Muscle of back (tissue), 13 donors: ENCODE measurements at places on chromosomes 2 and 18. TPM values are rescaled to one million over a fixed set of nuclear protein-coding genes. Genes with fewer than 3 reads are reported as not detected.

VWC2L gene
- not detected for polyA plus RNA-seq

WDR54 gene
- polyA plus RNA-seq, result 13.0 TPM

CHRNG gene
- polyA plus RNA-seq, result 56.7 TPM

SLC11A1 gene
- 1.6 TPM for polyA plus RNA-seq

CAVIN2 gene
- polyA plus RNA-seq, result 61.0 TPM

KCNS3 gene
- 8.1 TPM for polyA plus RNA-seq

DNA sequence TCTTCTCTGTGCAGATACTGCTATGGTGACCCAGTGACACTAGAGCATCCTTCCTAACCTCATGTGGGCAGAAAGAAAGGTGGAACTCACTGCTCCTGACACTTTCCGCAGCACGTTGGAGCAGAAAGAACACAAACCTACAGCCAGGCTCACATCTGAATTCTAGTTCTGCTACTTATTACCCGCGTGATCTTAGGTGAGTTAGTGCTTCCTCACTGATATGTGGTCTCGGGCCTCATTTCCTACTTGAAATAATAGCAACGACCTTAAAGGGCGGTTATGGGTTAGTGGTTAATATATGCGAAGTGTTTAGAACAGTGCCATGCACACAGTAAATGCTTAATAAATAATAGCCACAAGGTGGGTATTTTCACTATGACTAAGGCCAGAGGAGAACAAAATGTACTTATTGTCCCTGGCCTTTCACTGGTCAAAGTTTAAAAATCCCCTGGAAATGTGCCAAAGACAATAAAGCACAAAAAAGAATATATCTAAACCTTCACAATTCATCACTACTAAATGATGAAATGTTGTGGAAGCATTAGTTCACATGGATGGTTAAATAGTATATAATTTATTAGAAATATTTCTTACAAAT is 66.6 kb downstream of the MYOM1 start:
- no peak for DNase-seq

DNA sequence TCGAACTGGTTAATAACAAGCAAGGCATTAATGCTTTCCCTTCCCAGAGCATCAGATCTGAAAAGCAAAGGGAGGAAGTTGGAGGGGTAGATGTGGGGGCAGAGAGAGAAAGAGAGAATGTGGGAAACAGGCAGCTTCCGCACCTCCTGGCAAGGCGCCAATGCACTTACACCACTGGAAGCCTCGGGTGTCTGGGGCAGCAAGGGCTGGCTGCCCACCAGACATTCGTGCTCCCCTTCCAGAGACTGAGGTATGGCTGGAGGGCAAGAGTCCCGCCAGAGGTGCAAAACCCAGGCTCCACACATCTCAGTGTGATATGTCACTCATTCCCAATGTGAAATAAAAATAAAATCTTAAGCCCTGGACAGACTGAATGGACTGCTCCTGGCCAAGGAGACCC is 46.4 kb downstream of the TEX51 start:
- DNase-seq, result no peak

DNA sequence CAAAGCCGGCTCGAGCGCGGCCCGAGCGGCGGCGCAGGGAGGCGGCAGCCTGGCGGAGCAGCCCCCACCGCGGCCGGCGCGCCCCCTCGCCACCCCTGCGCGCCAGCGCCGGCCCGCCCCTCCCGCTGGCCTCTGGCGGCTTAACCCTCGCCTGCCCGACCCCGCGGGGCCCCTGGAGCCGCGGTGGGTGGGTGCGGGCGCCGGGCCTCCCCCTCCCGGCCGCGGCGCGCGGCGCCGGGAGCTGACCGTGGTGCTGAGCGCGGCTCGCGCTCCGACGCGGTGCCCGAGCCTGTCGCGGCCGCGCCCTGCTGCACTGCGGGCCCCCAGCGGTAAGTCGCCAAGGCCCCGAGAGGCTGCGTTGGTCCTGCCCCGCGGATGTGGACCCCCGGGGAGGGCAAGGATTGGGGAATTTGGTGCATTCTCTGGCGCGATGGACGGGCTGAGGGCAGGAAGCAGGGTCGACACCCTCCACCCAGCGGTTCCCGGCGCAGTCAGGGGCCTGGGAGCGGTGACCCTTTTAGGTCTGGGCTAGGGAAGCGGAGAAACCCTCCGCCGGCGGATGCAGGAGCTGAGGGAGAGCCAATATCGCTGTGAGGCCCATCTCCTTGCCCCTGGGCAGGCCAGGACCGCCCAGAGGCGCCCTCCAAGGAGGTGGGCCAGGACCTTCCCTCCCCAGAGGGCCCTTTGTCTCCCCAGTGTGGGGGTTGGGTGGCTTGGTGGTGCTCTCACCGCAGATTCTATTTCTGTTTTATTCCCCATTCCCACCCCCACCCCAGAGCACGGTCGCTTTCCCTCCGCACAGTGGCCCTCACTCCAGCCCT is 923 bp downstream of the AMER3 start:
- peak; percentile 64 for DNase-seq

DNA sequence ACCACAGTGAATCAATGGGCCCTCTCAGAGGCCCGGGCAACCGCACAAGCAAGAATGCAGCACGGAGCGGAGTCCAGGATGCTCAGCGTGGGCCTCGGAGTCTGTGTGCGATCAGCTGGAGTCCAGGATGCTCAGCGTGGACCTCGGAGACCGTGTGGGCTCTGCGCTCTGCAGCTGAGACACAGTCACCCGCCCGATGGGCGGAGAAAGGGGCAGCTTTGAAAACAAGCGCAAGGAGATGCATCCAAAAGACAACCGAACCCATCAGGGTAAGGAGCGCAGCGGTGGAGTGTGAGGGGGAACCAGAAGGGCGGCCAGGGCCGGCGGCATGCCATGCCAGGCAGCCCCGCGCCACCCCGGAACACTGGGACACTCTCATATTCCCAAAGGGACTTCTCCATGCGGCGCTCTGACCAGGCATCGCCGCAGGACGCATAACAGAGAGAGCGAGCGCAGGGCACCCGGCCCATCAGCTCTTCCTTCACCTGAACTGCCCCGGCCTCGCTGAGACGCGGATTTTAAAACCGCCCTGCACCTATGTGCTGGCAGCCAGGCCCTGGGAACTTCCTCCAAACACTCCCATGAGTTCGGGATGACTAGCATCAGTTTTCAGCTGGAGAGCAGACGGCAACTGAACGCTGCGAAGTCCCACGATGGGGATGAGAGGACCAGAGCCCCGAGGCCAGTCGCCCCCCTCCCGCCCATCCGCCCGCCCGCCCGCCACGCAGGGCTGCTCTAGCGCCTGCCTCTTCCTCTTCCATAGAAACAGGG is 44.7 kb downstream of the MC5R start:
- DNase-seq, result no peak

GRCh38 chr18:33840212-33840593 is 262.2 kb downstream of the ASXL3 start:
- DNase-seq, result no peak

- DNase-seq, result no peak
Observed at GRCh38 chr2:217539126-217539525, 463.7 kb downstream of the TNS1 start.

- DNase-seq, result peak; percentile 64
Observed at GRCh38 chr2:55232863-55233657, 572 bp downstream of the RPS27A start.

DNA sequence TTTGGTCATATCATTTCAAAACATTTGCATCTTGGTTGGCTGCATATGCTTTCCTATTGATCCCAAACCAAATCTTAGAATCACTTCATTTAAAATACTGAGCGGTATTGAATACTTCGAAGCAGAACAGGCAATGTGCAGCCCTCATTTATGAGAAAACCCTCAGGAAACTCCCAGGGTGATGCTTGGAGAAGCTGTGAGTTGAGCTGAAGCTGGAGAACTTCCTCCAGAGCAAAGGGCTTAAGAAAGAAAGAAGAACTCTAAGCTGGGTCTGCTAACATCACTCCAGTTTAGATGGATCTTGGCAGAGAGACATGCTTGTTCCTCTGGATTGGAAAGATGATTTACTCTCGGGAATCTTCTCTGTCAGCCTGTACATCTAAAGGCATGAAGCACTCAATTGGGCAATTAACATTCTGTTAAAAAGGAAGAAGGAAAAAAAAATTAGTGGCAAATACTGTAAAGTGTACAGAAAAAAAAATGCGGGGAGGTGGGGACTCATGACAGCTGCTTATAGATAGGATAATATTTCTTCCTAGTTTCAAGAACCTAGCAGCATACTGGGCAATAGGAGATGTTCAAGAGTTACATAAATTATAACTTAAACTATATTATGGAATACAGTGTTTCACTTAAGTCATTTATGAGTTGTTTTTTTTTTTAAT is 49.5 kb downstream of the ATIC start:
- DNase-seq, result no peak

- no peak for DNase-seq
Observed at GRCh38 chr2:129653246-129653645, 326.2 kb upstream of the RAB6C start.

- DNase-seq, result no peak
Observed at GRCh38 chr2:127953128-127953718, 67.5 kb upstream of the AMMECR1L start.

- DNase-seq, result peak; percentile 62
Observed at GRCh38 chr2:36468463-36469105, 113.0 kb downstream of the CRIM1 start.

DNA sequence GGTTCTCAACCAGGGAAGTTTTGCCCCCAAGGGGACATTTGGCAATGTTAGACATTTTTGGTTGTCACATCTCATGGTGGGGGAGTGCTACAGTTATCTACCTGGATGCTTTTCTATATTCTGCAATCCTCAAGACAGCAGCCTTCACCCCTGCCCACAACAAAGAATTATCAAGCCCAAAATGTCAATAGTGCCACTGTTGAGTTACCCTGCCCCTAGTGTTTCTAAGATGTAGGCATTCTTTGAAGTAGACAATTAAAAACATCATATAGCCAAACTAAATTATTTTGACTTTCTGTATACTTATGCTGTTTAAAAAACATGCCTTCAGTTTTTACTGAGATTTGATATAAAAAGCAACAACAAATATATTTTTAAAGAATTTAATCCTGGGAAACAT is 48.0 kb downstream of the ABI2 start:
- no peak for DNase-seq

DNA sequence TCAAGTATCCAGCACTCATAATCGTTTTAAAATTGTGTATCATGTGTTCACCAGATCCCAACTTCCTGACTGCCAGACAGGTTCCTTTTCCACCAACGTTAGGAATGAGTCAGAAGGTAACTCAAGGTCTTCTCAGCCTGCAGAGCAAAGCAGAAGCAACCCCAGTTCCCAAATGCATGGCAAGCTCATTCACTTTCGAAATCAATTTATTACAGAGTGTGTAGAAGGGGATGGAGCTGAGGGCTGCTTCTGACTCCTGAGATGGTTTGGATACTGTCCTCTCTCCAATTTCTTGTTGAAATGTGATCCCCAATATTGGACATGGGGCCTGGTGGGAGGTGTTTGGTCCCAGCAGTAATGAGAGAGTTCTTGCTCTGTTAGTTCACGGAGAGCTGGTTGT is 114.5 kb downstream of the PIEZO2 start:
- DNase-seq, result no peak

- DNase-seq, result no peak
Observed at GRCh38 chr2:196259507-196260481, 88.4 kb upstream of the STK17B start.

DNA sequence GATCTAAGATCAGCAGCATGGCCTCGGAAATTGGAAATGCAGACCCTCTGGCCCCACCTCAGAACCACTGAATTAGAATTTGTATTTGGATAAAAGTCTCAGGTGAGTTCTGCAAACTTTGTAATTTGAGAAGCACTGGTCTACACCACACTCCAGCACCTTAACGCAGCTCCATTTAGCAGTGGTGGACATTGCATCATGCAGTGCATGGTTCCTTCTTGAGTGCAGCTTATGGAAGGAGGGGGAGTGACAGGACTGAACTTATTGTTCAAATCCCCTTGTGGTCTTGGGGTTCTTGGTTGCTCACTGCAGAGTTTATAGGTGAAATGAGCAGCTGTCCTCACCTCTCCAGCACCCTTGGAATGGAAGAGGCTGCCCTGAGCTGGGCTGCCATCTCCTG is 17.4 kb upstream of the STEAP3 start:
- DNase-seq, result no peak

DNA sequence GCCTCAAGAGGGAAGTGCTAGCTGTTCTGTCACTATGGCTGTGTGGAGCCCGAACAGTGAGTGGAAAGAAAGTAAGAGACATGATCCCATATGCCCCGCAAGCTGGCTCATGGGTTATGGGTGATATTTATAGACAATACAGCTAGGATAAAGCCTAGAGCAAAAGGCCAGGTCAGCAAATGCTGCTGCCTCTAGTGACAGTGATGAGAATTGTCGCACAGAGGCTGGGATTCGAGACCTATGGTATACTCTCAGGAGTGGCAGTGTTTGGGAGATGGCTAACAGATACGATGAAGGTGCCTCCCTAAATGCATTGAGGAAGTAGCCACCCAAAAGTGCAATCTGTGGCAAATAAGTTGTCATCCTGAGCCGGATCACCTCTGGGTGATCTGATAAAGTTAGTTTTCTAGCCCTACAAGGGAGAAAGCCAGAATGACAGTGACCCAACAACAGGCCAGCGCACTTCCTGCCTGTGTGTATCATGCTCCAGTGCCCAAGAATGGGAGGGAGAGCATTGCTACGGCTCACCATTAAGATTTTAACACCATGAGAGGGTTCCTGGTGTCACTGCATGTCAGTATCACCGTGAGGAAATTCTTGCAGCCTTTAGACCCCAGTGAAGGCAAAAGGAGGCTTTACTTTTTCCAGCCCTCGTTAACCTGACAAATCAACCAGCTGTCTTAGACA is 92.2 kb upstream of the TGFA start:
- no peak for DNase-seq

- DNase-seq, result peak; percentile 60
Observed at GRCh38 chr2:128408349-128409305, 90.0 kb upstream of the HS6ST1 start.

DNA sequence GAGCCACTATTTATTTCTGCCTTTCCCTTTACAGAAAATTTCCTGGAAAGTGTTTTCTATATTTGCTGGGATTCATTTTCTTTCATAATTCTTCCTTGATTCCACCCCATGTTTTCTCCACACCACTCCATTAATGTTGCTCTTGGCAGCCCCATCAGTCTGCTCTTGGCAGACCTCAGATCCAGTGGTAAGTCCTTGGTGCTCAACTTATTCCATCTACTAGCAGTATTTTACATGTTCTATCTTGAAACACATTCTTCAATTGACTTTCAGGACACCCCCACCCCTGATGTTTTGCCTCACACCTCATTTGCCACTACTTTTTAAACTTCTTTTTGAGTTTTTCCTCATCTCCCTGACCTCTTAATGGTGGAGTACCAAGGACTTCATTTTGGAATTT is 65.0 kb downstream of the HNMT start:
- peak; percentile 34 for DNase-seq

- peak; percentile 17 for DNase-seq
Observed at GRCh38 chr2:141714496-141714895, 416.3 kb downstream of the LRP1B start.

GRCh38 chr2:234967870-234968208 is 16.0 kb downstream of the SH3BP4 start:
- no peak for DNase-seq

DNA sequence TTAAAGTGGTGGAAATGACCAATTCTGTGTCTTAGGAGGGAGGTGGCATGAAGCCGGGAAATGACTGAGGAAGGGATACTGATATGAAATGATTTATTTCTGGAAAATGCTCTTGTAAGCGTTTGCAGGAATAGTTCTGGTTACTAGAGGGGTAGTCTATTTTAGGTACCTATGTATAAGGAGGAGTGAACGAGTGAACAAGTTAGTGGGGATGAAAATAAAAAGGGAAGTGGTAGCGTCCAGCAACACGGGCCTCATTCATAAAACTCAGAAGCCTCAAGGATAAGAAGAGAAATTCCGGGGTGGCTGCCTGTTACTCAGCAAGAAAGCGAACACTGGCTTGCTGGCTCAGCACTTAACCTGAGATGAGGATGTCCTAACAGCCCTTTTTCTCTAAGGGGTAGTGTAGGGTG is 303.3 kb downstream of the NCKAP5 start:
- DNase-seq, result no peak

GRCh38 chr2:47344890-47345589 is 57.9 kb upstream of the MSH2 start:
- peak; percentile 71 for DNase-seq
